ENCODE measurements at places on chromosomes 1 and 21.

DNA sequence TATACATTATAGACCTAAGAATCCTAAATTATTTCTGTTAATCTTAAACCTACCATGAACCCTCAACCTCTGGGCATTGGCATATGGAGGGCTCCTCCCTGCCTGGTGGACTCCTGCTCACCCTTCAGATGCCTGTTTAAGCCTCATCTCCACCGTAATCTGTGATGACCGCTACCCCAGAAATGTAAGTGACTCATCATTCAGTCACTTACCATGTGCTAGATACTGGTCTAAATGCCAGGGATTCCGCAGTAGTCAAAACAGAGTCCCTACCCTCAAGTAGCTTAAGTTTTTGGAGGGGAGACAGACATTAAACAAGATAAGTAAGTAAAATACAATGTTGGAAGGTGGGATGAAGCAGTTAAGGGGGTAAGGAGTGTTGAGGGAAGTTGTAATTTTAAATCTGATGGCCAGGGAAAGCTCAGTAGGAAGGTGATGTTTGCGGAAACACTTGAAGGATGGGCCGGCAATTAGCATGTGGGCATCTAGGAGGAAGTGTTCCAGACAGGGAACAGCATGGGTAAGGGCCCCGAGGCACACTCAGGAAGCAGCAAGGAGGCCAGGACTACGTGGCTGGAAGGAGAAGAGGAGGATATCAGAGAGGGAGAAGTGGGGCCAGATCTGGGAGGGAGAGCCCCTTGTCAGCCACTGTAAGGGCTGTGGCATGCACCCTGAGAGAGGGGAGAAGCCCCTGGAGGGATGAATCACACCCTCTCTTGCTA lies 141.7 kb upstream of the HOOK1 start:
- DNase-seq: no peak

DNA sequence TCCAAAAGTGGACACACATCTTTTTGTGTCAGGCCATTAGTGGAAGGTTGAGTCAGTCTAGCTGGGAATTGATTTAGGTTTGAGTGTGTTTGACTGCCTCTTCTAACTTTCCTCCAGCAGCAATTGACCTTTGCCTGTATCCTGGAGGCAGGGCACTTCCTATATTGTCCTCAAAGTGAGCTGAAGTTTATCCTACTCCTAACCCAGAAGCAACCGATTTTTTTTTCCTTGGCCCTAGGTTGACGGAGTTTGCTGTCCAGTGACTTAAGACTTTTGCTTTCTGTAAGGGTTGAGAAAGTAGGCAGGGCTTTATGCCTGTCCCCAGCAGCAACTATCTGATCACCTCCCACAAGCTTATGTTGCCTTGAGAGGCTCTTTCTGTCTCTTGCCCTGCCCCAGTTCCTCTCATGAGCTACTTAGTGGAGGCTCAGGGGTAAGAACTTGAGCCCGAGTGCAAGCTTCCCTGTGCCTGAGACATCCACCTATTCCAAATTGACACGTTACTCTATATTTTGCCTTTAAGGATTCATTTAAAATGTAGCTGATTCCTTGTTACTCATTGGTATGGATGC lies 30.9 kb downstream of the SLC35F3 start:
- no peak for DNase-seq

DNA sequence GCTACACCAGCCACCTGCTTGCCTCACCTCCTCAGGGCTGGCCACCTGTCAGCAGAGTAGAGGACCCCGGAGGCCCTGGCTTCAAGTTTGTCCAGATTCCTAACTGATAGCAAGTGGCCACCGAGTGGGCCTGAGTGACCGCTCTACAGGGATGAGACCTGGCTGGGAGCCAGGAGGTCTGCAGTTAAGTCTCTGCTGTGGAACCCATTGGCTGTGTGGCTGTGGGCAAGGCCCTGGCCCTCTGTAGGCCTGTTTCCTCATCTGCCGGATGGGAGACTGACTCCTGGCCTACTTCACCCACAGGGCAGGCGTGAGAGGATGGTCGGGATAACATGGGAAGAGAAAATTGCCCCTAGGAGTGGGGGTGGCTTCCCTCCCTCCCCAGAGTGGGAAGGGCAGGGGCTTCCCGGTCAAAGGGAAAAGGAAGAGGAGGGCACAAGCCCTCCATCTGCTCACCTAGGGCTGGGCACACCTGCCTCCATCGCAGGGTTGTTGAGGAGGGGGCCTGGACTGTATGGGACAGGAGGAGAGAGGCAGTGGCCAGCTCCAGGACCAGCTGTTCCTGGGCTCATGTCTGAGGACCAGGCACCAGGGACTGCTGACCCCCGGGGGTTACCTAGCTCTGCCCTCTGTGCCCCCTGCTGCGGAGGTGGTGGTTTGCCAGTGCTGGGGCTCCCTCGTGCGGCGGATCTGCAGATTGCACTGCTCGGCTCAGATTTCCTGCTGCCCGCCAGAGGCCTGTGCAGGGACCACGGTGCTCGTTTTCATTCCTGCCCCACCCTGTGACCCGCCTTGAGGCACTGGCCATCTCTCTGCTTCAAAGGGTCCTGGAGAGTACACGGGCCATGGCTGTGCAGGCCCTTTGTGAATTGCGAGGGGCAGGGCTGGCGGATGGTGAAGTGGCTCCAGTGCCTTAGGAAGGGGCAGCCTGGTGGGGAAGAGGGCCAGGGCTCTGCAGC lies 9.1 kb upstream of the MTFR1L start:
- DNase-seq: peak; percentile 72

GRCh38 chr1:40907899-40908298 lies 45.7 kb upstream of the CITED4 start:
- DNase-seq: no peak

GRCh38 chr1:15046487-15047165 lies 106.9 kb upstream of the TMEM51 start:
- DNase-seq: peak; percentile 55

- DNase-seq: no peak
Observed at GRCh38 chr1:181341026-181341632, 142.2 kb upstream of the CACNA1E start.

GRCh38 chr1:47705517-47706130 lies 267.8 kb downstream of the FOXD2 start:
- DNase-seq: no peak

- no peak for DNase-seq
Observed at GRCh38 chr1:29249951-29250581, 13.7 kb downstream of the PTPRU start.

DNA sequence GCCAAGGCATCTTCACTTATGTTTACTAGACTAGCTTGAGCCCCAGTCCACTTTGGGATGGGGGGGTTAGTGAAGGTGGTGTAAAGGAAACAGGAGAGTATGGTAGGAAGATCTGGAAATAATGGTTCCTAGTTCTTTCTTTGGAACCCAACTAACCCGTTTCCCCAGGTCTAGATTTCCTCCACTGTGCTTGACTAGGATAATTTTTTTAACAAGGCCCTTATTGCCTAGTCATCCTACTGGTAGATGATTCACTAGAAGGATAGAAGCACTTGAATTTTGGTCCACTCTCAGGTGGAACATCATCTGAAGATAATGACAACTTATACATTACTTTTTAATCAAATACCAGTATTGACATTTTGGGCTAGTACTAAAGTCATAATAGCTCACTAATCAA lies 45.9 kb upstream of the MYOCOS start:
- DNase-seq: no peak

DNA sequence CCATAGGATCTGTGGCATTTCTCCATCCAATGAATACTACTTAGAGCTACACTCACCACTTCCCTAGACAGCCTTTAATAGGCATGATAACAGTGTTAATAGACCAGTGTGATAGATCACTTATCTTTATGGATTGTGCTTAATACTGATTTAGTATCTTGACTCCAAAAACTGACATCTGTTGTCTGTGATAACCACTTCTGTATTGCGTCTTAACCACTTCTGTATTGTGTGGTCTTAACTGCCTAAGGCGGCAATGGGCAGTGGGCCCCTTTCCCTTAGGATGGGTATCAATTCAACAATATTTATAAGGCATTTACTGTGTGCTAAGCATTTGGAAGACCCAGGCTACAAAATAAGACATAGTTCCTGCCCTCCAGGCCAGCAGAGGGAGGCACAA lies 32.0 kb upstream of the RCAN3 start:
- no peak for DNase-seq

DNA sequence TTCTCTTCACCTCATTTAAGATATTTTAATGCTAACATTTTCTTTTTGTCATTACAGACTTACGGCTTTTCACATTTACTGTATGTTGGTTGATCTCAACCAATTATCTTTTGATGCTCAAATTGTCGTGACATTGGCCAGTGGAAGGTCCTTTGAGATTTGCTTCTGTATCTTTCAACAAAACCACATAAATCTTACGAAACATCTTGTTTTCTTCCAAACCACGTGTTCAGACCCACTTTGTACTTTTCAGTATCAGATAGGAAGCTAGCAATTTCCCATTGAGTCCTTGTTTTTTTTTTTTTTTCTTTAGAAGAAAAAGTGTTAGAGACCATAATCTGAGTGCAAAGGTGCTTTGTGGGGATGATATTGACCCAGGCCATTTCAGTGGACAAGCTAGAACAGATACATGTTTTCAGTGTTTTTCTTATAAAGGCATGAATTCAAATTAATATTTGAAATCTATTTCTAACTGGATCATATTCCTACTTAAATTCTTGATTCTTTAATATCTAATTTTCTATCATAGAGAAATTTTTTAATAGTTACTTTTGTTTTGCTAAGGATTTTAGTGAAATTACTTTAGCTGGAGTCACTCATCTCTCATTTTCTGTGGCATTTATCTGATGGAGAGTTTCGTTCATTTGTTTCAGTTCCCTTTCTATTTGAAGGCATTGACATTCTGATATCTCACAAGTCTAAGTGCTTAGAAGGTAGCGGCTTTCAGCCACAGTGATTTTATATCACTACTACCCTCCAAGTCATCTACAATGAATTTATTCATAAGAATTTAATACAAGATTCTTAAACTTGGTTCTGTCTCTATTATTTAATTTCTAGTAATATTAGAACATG lies 26.7 kb downstream of the ATG4C start:
- DNase-seq: no peak

- DNase-seq: no peak
Observed at GRCh38 chr1:179743679-179744400, 749 bp downstream of the FAM163A start.

- no peak for DNase-seq
Observed at GRCh38 chr1:22517956-22518355, 45.3 kb upstream of the EPHA8 start.

- DNase-seq: no peak
Observed at GRCh38 chr1:8629241-8630091, 188.0 kb downstream of the RERE start.

DNA sequence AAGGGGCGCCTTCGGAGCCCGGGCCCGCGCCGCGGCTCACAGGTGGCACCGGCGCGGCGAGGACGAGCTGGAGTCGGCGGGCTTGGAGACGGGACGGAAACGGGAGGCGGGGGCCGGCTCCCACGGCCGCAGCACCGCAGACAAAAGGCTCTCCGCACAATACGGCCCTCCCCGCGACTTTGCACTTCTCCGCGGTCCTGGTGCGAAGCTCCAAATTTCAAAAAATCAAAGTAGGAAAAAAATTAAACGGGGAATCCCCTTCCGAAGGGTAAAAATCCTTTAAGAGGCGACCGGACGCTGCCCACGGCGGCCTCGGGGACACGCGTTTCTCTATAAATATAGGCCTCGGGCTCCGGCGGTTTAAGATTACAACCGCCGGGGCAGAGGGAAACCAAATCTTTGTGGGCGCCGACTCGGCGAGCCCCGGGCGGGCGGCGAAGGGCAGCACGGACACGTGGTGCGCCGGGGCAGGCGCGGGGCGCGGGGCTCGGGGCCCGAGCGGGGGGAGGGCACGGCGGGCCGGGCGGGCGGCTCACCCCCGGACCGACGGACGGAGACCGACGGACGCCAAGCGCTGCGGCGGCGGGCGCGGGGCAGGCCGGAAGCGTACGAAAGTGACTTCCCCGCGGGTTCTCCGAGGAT lies 453 bp downstream of the PABPC4 start:
- peak; percentile 19 for DNase-seq

GRCh38 chr21:42594616-42595282 lies 58.7 kb upstream of the PDE9A start:
- no peak for DNase-seq

GRCh38 chr21:9772348-9772672 lies 749.1 kb upstream of the TPTE start:
- DNase-seq: no peak

DNA sequence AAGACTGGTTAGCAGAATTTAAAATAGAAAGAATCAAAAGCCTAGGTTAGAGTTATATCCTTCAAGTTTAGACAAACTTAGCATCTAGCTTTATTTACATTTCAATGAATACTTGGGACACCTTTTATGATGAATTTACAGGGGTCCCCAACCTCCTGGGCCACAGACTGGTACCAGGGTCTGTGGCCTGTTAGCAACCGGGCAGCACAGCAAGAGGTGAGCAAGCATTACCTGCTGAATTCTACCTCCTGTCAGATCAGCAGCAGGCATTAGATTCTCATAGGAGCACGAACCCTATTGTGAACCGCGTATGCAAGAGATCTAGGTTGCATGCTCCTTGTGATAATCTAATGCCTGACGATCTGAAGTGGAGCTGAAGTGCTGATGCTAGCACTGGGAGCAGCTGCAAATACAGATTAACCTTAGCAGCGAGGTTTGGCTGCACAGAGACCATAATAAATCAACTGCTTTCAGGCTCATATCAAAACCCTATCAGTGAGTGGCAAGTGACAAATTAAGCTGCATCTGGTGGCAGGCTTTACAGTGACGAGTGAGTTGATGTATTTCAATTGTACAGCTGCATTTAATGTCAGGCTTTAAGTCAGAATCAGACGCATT lies 82.0 kb downstream of the UCHL5 start:
- no peak for DNase-seq

DNA sequence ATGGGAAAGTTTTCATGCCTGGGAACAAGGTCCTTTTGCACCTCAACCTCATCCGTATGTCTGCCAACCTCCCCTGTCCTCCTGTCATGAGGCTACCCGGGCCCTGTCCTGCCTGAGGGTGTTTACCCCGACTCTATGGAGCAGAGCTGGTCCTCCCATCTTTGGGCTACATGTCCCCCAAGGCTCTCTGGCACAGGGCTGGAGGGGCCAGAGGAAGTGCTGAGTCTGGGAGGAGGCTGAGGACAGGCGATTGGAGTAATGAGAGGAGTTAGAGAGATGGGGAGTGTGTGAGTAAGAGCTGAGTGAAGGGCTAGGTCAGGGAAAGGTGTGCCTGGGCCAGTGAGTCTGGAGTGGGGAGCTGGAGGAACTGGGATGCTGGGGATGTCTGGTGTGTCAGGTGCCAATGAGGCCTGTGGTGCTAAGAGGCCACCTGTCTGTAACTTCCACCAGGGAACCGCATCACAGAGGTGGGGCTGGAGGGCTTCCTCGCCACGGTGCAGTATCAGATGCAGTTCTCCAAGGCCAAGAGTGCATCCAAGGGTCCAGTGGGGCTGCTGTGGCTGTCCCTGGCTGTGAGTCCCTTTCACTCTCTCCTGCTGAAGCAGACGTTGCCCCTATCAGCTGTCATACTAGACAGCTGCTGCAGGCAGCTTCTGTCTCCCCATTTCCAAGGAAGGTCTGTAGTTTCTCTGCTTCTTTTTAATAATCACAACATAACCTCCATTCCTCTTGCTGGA lies 11.7 kb downstream of the LRRC71 start:
- no peak for DNase-seq

GRCh38 chr1:231046730-231047395 lies 6.8 kb upstream of the FAM89A start:
- no peak for DNase-seq
